ENCODE measurements at places on chromosomes 16 and 17.

DNA sequence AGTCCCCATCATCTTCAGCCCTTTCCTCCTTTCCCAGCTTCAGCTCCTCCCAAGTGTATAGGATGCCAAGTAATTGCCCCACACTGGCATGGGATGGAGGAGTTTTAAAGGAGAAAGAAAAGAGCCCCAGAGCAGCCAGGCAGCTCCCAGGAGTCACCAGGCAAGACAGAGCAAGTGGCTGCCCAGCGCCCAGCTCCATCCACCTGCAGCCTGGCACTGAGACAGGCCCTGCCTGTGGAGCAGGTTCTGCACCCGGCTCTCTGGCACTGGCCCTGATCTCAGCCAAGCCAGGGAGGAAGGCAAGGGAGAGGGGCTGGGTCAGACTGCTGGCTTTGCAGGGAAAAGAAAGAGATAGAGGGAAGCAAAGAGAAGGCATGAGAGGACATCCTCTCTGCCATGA, 21.7 kb downstream of the FOXN1 start:
- no peak for DNase-seq

DNA sequence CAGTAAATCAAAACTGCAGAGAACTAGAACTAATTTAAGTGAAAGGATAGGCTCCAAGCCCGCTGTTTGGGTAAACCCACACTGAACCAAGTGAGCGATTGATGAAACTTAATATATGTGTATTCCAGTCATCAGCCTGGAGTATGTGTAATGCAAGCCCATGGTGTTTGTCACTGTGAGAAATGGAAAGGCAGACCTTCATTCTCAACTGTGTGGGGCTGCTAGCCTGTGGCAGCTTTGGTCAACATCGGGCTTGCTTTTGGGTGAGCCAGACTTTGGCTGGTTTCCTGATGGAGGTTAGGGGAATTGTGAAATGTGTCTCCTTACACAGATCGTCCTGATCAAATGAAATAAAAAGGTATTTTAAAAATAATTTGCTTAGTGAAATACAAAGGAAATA, 279.9 kb downstream of the IRX3 start:
- DNase-seq = no peak

DNA sequence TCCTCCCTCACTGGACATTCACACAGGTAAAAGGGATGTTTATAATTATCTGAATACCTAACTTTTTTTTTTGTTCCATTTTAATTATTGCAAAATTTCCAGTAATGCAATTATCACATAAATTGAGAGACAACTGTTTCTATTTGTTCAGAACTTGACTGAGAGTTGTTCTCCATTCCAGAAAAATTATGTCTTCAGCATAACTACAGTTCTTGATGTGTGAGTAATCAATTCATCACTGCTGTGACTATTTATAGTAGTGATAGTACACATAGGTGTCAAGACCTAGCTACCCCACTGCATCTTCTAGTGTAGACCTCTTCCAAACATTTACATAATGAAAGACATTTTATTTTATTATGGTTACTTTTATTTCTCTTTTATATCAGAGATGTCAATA, 5.8 kb upstream of the TNRC6A start:
- DNase-seq = peak; percentile 61

DNA sequence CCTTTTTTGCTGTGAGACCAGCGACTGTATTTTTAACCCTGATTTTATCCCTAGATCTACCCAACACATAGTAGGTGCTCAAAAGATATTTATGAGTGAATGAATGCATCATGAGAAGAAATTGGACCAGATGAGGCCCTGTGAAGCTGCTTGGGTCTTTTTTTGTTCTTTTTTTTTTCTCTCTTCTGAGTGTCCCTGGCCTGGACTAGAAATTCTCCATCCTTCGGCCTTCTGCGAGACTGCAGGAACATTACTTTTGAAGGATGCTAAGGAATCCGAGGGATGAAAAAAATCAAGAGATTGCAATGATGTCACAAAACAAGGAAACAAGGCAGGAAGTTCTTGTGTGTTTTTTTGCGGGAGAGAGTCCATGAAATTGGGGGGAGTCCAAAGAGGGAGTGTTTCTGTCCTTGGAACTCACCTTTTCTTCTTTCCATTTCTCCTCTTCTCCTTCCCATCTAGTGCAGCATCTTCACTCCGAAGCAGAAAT, 560 bp upstream of the RUSF1 start:
- peak; percentile 63 for DNase-seq

GRCh38 chr17:55341432-55341831, 76.7 kb downstream of the HLF start:
- peak; percentile 78 for DNase-seq

- no peak for DNase-seq
These were observed 36.7 kb upstream of the SREBF1 start for GRCh38 chr17:17873450-17873991.

DNA sequence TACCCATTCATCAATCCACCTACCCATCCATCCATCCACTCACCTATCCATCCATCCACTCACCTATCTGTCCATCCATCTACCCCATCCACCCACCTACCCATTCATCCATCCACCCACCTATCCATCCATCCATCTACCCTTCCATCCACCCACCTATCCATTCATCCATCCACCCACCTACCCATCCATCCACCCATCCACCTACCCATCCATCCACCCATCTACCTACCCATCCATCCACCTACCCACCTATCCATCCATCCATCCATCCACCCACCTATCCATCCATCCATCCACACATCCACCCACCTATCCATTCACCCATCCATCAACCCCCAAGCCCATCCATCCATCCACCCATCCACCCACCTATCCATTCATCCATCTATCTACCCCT, 267.1 kb downstream of the MRTFB start:
- no peak for DNase-seq

- no peak for DNase-seq
These were observed 23.3 kb downstream of the ZNF75A start for GRCh38 chr16:3328643-3329042.

GRCh38 chr17:43353393-43353792, 45.4 kb upstream of the ARL4D start:
- DNase-seq = no peak

- DNase-seq = peak; percentile 35
These were observed 40.1 kb downstream of the PEMT start for GRCh38 chr17:17551361-17551760.

GRCh38 chr16:21028728-21029127, 121.9 kb downstream of the DNAH3 start:
- DNase-seq = no peak

DNA sequence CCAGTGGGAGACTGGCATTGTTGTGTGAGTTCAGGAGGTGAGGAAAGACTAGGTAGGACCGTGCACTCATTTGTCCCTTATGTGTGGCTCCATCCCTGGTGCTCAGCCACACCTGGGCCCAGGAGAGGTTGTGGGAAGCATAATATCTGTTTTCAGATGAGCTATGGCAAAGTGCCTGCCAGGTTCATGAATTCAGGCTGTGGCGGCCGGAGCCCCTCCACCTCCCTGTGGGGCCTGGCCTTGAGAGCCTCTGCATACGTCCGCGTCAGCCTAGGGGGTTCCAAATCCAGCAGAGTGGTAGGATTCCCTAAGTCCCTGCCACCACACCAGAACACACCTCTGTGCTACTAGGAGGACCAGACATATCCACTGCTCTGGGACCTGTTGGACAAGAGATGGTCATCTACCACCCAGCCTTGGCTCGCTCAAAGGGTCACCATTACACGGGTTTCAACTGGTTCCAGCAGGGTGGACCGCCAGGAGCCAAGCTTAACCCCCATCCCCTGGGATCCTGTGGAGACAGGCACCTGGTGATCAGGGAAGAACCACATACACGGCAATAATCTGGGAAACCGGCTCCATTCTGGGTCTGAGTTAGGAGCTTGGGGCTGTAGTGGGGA, 2.0 kb downstream of the B3GNT9 start:
- DNase-seq = no peak

DNA sequence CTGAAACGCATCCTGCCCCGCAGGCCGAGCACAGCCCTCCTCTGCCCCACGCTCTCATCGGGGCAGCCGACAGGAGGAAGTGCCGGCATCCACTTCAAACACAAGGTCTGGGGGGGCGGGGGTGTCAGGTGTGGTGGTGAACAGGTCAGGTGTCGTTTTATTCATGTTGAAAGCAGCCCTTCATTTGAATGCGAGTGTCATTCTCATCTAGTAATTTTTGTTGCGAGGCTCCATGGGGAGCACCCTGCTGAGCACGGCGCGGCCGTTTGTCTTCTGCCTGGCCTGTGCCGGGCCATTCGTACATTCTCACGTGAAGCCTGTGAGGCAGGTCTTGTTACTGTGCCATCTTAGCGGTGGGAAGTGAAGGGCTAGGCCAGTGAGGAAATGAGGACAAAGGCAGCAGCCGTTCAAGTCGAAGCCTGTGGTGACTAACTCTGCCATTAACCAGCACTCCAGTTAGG, 1.9 kb downstream of the ACSF3 start:
- no peak for DNase-seq

Data from fibroblast of skin of right quadriceps (primary cell).